NCI-H526 (cell line): ENCODE measurements at places on chromosomes 13 and 19.

- no peak for DNase-seq
These were observed 100.5 kb downstream of the KCNRG start for GRCh38 chr13:50115695-50116094.

GRCh38 chr19:30167976-30168635 lies 204.1 kb upstream of the ZNF536 start:
- DNase-seq: no peak

DNA sequence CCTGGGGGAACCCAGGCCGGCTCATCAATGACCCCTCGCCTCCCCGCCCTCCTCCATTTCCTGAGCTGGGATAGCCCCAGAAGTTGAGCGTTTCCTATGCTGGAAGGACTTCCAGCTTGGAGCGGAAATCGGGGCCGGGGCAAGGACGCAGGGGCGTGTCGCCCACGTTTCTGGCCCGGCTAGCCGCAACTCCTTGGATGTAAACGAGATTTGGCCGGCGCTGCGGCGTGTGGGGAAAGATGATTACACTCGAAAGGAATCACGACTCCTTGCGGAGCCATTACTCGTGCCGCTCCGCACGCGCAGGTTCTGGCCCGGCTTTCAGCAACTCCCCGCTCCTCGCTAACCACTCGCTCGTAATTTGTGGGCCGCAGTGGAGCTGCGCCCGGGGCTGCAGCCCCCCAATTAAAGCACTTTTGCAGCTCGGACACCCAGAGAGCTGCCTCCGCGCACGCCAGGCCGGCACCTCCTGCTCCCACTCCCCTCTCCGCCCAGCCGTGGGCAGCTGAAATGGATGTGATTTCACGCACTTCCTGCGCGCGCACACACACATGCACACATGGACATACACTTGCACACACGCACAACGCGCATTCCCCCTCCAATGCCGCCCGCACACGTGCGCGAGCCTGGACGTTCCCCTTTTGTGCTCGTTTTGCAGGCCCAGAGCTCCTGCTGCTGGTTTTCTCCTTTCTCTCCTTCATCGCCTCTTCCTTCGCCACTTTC lies 15.7 kb downstream of the ZIC5 start:
- no peak for DNase-seq

DNA sequence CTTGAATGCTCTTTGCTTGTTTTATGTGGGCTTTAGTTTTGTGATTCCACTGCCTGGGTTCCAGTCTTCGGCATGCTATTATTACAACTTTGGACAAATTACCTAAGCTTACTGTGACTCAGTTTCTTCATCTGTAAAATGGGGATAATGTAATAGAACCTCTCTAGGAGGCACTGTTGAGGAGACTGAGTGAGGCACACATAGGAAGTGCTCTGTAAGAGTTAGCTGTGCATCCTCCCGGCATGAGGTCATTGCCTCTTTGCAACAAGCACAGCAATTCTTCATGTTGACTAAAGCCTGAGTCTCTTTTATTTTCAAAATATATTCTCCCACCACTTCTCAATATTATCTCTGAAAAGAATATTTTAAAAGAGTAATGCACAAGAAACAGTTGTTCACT lies 227.4 kb downstream of the DLEU7 start:
- DNase-seq: no peak

GRCh38 chr13:71869274-71869673 lies 2.3 kb upstream of the DACH1 start:
- DNase-seq: no peak

DNA sequence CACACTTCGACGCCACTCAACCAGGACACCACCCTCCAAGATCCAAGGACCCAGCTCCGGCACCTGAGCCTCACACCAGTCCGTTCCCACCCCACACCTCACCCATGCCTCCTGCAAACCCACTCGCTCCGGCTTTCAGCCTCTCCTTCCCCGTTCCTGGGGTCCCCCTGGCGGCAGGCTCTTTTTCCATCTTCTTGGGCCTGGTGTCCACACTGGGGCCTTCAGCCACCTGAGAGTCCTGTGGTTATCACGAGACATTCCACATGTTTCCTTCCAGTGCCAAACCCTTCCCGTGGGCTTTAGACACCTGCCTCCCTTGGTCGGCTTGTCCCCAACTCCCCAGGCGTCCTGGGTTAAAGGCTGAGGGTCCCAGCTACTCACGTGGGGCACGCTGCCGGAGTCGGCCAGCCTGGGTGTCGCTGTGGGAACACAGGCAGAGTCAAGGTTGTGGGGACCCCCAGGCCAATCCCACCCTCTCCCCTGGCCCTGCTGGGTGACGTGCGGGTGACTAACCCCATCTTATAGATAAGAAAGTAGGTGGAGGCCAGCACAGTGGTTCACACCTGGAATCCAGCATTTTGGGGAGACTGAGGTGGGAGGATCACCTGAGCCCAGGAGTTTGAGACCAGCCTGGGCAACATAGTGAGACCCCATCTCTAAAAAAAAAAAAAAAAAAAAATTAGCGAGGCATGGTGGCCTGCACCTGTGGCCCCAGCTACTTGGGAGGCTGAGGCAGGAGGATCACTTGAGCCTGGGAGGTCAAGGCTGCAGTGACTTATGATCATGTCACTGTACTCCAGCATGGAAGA lies 1.9 kb downstream of the JSRP1 start:
- no peak for DNase-seq

- DNase-seq: no peak
These were observed 46.5 kb upstream of the KPNA3 start for GRCh38 chr13:49838989-49839388.

GRCh38 chr13:49046002-49046401 lies 70.3 kb downstream of the FNDC3A start:
- no peak for DNase-seq

GRCh38 chr19:32387701-32388392 lies 17.7 kb upstream of the DPY19L3 start:
- no peak for DNase-seq

GRCh38 chr19:6249296-6249695 lies 30.5 kb downstream of the MLLT1 start:
- no peak for DNase-seq

GRCh38 chr13:49972709-49973108 lies 24.1 kb upstream of the TRIM13 start:
- DNase-seq: no peak

DNA sequence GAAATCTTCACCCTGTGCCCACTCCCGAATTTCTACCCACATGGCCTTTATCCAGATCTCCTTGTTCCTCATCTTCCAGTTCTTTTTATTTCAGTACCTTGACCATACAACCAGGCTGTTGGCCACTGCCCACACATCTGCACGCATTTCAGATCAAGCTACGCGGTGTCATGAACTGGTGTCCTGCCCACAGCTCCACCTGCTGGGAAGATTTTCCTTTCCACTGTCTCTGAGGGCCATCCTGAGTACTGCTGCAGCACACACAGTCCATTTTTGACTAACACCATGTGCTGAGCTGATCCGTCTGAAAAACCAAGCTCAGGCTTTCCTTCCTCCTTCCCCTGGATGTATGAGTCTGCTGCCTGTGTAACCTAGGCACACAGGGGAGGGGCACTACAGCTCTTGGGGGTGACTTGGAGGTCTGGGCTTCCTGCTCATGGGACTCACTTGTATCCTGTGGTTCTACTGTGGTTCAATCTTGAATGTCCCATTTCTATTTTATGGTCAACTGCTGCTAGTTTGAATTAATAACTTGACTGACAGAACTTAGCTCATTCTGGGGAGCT lies 71.9 kb downstream of the WASF3 start:
- no peak for DNase-seq

DNA sequence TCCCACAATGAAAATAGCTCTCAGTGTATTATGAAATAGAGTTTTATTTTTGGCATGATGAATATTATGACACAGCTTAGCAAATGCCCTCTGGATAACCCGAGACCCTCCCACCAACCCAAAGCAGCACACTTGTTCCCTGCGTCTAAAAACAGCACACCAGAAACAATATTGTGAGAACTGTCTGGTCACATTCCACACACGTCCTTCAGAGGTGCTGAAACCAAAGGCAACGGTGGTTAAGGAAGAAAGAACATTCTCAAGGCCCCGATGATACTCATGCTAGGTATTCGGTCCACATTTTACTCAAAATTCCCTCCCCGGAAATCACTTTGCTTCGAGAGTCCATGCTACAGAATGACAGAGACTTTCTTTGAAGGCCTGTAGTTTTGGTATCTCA lies 156.7 kb downstream of the SLC7A1 start:
- DNase-seq: no peak

- DNase-seq: no peak
These were observed 1.5 kb downstream of the DOCK9 start for GRCh38 chr13:98976338-98976737.

GRCh38 chr19:42155796-42156195 lies 23.6 kb upstream of the POU2F2 start:
- no peak for DNase-seq

GRCh38 chr13:27482983-27483382 lies 32.6 kb upstream of the MTIF3 start:
- no peak for DNase-seq

- no peak for DNase-seq
These were observed 384.8 kb downstream of the SLC7A1 start for GRCh38 chr13:29210676-29211075.

GRCh38 chr19:14434543-14435319 lies 1.6 kb downstream of the PKN1 start:
- no peak for DNase-seq

GRCh38 chr13:110648146-110648819 lies 32.9 kb downstream of the NAXD start:
- DNase-seq: no peak

GRCh38 chr19:4175669-4175931 lies 6.8 kb downstream of the SIRT6 start:
- DNase-seq: no peak

DNA sequence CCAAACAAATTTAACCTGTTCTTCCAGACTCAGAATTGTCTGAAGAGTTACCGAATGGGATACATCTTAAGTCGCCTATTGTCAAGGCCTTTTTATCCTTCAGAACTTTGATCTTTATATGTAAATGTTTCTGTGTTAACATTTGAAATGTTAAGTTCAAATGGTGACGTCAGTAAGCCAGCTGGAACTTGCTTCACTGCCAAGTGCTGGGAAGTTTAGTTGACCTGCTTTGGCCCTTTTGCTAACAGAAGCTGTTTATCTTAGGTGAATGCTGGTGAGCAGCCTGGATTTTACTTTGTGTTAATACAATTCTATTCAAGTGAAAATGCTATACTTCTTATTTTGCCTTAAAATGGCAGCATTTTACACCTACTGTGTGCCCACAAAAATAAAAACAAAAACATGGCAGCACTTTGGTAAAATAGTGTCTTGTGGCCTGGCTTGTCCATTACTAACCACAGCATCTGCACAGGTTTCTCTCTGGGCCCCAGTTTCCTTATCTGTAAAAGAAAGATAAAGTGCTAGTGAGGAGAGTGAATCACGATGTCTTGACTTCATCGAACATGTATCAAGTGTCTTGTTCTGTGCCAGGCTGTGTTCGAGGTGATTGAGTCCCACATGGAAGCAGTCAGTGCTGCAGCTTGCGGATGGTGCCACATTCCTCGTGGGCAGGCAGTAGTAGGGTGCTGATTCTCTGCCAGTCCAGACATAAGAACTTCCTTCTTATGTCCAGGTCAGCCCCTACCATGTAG lies 2.2 kb downstream of the NAXD start:
- DNase-seq: no peak

DNA sequence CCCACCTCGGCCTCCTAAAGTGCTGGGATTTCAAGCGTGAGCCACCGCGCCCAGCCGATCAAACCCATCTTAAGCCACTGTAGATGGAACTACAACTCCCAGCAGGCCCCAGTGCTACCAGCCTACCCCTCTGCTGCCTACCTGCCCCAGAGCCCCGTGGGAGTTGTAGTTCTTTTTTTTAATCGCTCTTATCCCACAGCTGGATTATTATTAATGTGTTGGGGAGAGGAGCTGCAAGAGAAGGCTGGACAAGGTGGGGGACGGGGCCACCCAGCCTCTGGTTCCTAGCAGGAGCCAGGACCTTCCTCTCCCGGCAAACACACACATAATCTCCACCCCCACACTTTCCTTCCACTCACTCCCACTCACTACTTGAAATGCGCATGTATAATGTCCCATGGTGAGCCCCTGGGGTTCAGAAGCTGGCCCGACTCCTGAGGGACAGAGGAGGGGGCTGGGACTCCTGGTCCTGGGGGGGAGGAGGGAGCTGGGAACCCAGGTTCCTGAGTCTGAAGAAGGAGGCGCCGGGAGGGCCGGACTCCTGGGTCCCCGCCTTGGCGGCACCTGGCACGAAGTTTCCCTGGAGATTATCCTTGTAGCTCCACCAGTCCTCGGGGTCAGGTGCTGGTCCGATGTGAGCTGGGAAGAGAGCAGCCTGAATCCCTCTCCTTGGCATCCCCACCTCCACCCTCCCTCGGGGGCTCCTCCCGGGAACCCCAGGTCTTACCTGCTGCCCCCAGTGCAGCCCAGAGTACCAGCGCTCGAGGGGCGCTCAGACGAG lies 958 bp downstream of the CA11 start:
- peak; percentile 44 for DNase-seq

DNA sequence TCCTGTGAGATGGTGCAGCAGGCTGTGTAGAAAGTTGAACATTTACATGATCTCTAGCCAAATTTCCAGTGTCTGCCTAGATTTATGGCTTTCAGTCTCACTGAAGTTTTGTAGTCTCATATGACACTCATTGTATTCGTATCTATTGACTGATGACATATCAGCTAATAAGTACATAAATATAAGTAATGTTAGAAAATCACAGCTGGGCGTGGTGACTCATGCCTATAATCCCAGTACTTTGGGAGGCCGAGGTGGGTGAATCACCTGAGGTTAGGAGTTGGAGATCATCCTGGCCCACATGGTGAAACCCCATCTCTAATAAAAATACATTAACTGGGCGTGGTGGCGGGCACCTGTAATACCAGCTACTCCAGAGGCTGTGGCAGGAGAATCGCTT lies 54.7 kb upstream of the HTR2A start:
- no peak for DNase-seq

DNA sequence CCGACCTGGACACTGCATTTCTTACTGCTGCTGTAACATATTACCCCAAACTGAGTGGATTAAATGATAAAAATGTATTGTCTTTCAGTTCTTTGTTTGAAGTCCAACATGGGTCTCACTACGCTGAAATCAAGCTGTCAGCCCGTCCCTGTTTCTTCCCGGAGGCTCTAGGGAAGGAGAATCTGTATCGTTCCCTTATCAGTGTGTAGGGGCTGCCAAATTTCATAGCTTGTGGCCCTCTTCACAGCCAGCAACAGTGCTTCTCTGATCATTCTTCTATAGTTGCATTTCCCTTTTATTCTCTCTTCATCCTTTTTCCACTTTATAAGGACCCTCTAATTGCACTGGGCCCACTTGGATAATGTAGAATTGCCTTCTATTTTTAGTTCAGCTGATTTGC lies 10.1 kb downstream of the ZNF234 start:
- DNase-seq: no peak

GRCh38 chr13:94236872-94237271 lies 242.6 kb downstream of the DCT start:
- DNase-seq: no peak
